ENCODE measurements at places on chromosomes 3 and 15.
A peak's percentile ranks its signal among the peaks of the same experiment; 100 is the strongest.

DNA sequence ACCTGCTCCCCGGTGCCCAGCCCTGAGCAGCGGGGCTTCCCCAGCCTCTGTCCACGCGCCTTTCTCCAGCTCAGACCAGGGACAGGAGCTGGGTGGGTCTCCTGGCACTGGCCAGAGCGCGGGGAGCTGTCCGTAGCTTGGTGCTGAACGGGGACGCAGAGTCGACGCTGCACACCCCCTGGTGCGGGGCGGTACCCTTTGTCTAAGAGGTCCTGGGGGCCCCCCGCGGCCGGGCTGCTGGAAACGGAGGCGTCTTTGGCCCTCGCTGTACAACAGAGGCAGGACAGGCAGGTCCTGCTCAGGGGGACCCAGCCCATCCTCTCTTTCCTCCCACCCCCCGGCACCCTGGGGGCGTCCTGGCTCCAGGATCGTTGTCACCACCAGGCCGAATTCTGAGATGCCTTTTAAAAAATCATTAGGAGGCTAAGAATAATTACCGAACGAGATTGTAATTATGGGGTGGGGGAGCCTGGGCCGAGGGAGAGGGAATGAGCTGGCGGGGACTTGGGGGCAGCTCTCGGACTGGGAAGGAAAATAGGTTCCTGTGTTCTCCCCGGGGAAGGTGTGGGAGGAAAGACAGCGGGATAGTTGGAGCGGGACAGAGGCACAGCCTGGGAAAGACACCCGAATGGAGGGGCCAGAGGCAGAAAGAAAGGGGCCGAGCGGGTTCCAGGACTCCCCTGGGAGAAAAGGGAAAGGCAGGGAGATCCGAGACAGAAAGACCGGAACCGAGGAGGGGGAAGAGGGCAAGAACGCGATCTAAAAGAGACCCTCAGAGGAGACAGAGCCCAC, 4.1 kb upstream of the SKOR1 start:
- peak; percentile 51 for DNase-seq

DNA sequence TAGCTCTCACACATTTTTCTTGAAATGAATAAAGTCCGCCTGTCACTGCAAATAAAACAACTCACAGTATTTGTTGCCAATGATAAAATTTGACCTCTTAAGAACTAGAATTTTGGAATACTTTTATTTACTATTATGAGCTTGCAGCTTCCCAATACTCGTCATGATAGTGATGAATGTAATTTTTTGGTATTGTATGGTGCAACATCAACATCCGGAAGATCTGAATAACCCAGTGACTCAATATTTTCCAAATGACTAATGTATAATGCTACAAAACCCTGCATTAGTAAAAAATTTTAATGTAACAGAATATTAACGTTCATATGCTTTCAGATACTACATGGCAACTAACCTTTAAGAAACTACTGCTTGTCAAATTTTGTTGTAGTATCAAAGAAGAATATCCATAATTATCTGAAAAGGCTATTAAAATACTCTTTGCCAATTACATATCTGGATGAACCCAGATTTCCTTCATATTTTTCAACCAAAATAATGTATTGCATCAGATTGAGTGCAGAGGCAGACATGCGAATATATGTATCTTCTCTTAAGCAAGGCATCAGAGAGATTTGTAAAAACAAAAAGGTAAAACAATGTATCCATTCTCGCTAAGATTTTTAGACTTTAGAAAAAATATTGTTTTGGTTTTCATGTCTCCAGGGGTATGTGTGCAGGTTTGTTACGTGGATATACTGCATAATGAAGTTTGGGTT, 95.3 kb downstream of the IGF2BP2 start:
- DNase-seq = no peak

- DNase-seq = no peak
Measured at GRCh38 chr3:25479727-25480010, 51.6 kb downstream of the RARB start.

DNA sequence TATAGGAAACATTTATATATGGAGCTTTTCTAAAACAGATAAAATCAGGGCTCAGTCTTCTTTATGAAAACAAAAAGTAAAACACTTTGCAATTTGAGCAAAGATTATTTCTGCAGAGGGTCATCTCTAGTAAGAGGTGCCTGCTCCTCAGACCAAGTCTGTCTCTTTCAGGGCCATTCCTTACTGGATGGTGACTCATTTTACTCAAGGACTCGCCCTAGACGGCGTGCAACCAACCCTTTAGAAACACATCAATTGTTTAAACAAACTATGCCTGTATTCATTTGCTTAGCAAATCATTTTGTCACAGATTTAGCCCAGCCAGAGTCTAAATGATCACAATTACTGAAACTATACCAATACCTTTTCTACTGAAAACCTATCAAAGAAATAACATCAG, 242.8 kb upstream of the ICE2 start:
- DNase-seq = no peak

GRCh38 chr3:101857301-101857741, 8.0 kb downstream of the NFKBIZ start:
- DNase-seq = no peak

DNA sequence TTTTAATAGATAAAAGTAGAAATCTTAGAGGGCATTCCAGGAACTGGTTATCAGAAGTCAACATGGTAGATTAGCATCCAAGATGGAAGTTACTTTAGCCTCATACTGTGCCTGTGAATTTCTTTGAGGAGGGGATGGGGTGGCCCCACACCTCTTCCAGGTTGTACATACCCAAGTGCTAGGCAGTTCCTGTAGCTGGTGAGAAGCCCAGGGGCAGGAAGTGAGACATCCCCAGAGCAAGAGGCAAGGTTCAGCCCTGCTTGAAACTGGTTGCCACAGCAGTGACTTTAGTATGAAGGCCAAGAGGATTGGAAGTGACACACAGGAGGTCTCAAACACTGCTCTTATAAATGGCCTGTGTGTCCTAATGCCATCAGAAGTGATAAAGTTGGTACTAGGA, 11.9 kb downstream of the GTPBP8 start:
- peak; percentile 52 for DNase-seq

DNA sequence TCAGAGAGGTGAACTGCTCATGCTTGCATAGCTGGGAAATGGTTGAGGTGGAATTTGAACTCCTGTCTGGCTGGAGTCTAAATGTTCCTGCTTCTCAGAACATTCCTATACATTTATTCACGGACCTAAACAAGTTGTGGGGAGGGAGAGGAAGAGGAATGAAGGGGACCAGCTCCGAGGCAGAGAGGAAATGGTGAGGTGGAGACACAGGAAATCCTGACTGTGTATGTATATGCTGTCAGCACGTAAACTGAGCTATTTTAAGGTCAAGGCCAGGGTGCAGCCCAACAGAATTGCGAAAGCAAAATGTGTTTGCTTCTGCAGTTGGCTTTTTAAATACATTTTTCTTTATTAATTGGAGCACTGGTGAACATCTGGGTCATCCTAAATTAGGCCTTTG, 74.1 kb upstream of the POMGNT2 start:
- no peak for DNase-seq

DNA sequence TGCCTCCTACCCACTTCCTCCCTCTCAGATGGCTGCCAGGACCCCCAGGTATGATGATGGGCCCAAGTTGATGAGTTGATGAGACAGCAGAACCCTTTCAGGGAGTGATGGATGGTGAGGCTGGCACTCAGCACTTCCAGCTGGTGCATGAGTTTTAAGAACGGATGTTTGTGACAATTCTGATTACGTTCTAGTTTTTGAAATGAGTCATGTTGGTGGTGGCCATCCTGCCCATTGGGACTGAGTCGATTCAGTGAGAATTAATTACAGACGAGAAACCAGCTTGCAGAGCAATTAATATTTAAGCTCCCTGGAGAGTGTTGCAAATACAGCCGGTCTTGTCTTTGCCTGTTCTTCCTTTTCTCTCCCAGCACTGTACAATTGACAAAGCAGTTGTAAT, 56.9 kb upstream of the NR2C2 start:
- DNase-seq = no peak

GRCh38 chr3:56347219-56347871, 120.9 kb downstream of the ERC2 start:
- DNase-seq = peak; percentile 24

DNA sequence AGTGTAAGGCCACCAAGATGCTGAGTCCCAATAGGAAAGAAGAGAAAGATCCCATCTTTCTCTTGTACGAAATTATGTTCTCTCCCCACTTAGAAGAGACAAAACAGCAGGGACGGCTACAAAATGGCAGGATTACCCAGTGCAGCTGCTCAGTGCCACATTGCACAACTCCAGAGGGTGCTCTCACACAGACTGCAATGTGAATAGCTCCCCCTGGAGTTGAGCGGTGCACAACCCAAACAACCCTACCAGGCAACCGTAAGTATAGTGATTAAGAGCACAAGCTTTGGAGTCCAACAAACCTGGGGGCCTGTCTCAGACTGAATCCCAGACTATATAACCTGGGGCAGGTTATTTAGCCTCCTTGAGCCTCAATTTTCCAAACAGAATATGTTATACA, 3.1 kb upstream of the BHLHE40 start:
- peak; percentile 77 for DNase-seq
